T-helper 17 cell (primary cell): ENCODE measurements at places on chromosomes 13 and 19. TPM values are rescaled to one million over a fixed set of nuclear protein-coding genes. Genes with fewer than 3 reads are reported as not detected.
A peak's percentile ranks its signal among the peaks of the same experiment; 100 is the strongest.

GRCh38 chr19:41657157-41657556, 30.3 kb upstream of the CEACAM4 start:
- no peaks in the 10 kb centered on the region for H3K4me1 ChIP-seq
- H3K36me3 ChIP-seq: peaks cover 6% of the 10 kb centered on the region
- H3K27ac ChIP-seq: peak overlapping the region; percentile 72
- no peak for DNase-seq
- H3K4me3 ChIP-seq: peak overlapping the region; percentile 49
- H3K27me3 ChIP-seq: no peaks in the 10 kb centered on the region

DNA sequence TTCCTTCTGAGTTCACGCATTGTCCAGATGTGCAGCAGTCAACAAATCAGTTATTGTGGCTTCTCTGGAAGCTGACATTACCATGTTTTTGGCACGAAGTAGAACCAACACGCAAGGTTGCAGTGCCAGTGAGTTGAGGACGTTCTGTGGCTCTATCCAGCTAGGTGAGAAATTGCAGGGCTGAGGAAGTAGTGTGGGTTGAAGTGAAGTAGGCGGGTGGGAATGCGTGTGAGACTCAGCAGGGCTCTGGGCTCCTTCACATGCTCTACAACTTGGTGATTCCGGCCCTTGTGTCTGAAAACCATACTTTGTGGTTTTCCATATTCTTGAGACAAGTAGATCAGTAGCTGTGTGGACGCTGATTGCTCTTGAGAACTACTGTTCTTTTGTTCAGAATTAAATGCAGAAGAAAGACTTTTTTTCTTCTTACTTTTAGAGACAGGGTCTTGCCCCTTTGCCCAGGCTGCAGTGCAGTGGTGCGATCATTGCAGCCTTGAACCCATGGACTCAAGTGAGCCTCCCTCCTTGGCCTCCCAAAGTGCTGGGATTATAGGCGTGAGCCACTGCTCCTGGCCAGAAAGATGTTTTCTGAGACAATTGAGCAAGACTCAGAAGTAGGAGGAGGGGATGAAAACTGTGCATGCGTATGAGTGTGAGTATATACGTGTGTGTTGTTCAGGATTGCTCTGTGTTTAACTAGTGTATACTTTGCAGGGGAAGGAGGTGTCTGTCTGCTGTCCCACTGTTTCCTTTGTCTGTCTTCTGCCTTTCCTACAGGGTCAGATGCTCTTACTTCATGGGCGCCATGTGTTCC, 46.2 kb downstream of the GATAD2A start:
- H3K4me3 ChIP-seq: peak overlapping the region; percentile 65
- no peak for DNase-seq
- no peaks in the 10 kb centered on the region for H3K27me3 ChIP-seq
- H3K27ac ChIP-seq: peak overlapping the region; percentile 90
- H3K4me1 ChIP-seq: peaks cover 35% of the 10 kb centered on the region

DNA sequence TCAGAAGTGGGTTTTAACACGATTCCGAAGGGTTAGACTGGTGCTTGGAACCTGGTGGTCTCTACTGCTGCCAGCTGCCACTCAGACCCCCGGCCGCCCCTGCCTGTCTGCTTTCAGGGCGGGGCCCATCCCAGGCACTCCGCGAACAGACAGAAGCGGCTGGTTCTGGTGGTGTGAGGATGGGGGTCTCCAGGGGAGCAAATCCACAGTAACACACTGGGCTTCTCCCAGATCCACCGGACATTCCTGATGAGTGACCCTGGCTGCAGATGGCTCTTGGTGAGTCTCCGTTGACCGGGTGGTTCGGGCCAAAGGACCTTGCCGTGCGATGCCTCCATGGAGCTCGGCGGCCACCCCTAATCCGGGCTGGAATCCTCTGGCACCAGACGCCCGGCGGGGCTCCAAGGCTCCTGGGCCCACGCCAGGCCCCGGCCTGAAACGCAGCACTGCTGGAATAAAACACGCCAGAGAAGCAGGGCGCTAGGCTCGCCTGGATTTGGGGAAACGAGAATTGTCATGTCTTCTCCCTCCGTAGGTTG, 2.1 kb upstream of the PTBP1 start:
- DNase-seq: no peak
- H3K4me1 ChIP-seq: peaks cover 19% of the 10 kb centered on the region
- H3K27me3 ChIP-seq: no peaks in the 10 kb centered on the region
- no peak overlapping the region for H3K4me3 ChIP-seq

DNA sequence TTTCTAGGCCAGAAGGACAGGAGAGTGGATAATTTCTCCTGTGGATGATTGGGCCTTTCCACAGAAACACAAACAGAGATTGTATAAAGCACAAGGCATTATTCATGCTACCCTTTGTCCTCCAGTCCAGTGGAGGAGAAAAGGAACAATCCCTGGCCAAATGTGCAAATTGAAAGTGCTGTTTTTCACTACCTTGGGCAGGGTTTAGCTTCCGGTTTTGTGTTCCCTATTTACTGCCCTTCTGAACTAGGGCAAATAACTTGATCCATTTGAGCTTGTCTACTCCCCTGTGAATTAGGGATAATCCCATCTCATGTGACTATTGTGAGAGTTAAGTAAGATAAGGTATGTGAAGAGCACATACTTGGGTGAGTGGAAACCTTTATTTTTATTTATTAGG, 13.3 kb downstream of the PDX1 start:
- H3K36me3 ChIP-seq: peaks cover under 1% of the 10 kb centered on the region
- no peak overlapping the region for H3K27ac ChIP-seq
- no peak for DNase-seq
- H3K4me1 ChIP-seq: peaks cover under 1% of the 10 kb centered on the region
- no peak overlapping the region for H3K4me3 ChIP-seq
- peaks cover 53% of the 10 kb centered on the region for H3K27me3 ChIP-seq

- no peaks in the 10 kb centered on the region for H3K27me3 ChIP-seq
- H3K4me3 ChIP-seq: no peak overlapping the region
- peaks cover 3% of the 10 kb centered on the region for H3K36me3 ChIP-seq
- DNase-seq: no peak
- peaks cover 30% of the 10 kb centered on the region for H3K4me1 ChIP-seq
Observed at GRCh38 chr19:40360020-40360707, 11.7 kb downstream of the PLD3 start.

- no peaks in the 10 kb centered on the region for H3K36me3 ChIP-seq
- no peak for DNase-seq
- H3K4me3 ChIP-seq: no peak overlapping the region
- H3K27me3 ChIP-seq: no peaks in the 10 kb centered on the region
- H3K27ac ChIP-seq: no peak overlapping the region
Observed at GRCh38 chr19:5018224-5019015, 49.5 kb downstream of the KDM4B start.

DNA sequence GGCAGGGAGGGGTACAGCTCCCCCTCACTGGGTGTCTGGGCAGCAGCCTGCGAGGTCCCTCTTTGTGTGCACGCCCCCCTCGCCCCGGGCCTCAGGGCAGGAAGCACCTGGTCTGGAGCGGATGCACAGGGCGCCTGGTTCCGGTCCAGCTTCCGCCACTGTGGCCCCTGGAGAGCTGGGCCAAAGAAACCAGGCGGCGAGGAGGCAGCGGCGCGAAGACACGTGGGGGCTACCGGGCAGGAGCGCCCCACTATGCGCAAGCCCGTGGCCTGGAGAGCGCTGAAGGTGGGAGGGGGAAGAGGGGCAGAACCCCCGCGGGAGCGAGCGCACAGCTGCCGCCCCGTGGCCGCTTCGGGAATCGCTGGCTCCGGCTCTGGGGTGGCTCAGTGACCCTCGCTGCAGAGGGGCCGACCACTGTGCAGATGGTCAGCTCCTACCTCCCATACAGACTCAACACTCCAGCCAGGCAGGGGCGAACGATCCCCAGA, 1.7 kb upstream of the LYL1 start:
- peak; percentile 48 for DNase-seq
- H3K4me3 ChIP-seq: peak overlapping the region; percentile 92
- peaks cover 22% of the 10 kb centered on the region for H3K4me1 ChIP-seq
- no peaks in the 10 kb centered on the region for H3K27me3 ChIP-seq
- H3K36me3 ChIP-seq: no peaks in the 10 kb centered on the region

DNA sequence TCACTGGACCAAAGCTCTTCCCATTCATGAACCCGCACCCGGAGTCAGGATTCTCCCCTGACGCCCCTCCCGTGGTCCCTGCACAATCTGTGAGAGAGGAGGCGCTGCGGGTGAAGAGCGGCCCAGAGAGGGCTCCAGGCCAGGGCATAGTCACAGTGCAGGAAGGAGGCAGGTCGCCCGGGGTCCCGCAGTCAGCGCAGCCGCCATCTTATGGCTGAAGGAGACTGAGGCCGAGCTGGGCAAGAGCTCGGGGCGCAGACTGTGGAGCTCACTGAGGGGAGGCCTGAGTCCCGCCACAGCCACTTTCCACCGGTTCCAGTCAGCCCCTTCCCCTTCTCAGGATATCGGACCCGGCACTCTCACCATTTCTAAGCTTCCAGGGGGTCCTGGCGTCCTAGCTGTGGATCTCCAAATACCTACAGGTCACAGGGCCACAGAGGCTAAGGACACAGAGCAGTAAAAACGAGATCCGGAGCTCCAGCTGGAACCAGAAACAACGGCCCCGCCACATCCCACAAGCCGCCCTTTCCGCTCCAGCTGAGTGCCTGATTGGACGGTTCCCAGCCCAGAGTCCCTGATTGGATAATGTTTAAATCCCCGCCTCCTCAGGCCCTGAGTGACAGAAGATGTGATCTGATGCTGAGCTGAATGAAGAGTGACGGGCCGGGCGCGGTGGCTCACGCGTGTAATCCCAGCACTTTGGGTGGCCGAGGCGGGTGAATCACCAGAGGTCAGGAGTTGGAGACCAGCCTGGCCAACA, at the start of gene ZNF99:
Gene ZNF99, minus strand, starts transcription at position 501 of the 760 bp plus-strand sequence. Its CDS starts 135 bp downstream, at position 366.
- no peak within 1 kb of the TSS for H3K27ac ChIP-seq
- DNase-seq: no peak
- H3K4me1 ChIP-seq: no peaks in the 10 kb centered on the region
- H3K27me3 ChIP-seq: no peaks in the 10 kb centered on the region
- H3K4me3 ChIP-seq: no peak within 1 kb of the TSS

- H3K27ac ChIP-seq: no peak overlapping the region
- no peaks in the 10 kb centered on the region for H3K4me1 ChIP-seq
- no peak overlapping the region for H3K4me3 ChIP-seq
- no peak for DNase-seq
Observed at GRCh38 chr13:53058065-53058679, 29.6 kb downstream of the OLFM4 start.

- H3K27ac ChIP-seq: no peak overlapping the region
- H3K27me3 ChIP-seq: no peaks in the 10 kb centered on the region
- H3K4me1 ChIP-seq: peaks cover 2% of the 10 kb centered on the region
- no peak overlapping the region for H3K4me3 ChIP-seq
Observed at GRCh38 chr19:32864318-32865007, 5.1 kb downstream of the SLC7A9 start.

DNA sequence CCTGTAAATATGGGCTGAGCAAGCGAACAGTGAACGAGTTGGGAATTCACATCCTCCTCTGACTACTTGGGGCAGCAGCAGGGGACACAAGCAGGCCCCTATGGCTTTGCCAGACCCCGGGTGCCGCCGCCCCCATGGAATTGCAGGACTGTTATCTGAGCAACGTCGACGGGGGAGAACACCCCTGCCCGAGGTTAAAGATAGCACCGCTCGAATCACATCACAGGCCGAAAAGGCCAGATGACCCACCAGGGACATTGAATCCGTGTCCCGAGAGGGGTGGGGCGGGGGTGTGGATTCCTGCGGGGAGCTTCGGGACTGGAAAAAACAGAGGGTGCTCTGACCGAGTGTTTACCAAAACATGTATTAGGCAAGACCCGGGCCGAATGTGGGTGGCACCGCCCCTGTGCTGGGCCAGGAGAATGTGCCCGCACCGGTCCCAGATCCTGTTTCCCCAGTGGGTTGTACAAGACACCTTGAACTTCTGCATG, 9.1 kb downstream of the FEM1A start:
- H3K27ac ChIP-seq: no peak overlapping the region
- H3K4me3 ChIP-seq: no peak overlapping the region
- DNase-seq: no peak
- peaks cover 7% of the 10 kb centered on the region for H3K4me1 ChIP-seq
- H3K36me3 ChIP-seq: peaks cover 3% of the 10 kb centered on the region

DNA sequence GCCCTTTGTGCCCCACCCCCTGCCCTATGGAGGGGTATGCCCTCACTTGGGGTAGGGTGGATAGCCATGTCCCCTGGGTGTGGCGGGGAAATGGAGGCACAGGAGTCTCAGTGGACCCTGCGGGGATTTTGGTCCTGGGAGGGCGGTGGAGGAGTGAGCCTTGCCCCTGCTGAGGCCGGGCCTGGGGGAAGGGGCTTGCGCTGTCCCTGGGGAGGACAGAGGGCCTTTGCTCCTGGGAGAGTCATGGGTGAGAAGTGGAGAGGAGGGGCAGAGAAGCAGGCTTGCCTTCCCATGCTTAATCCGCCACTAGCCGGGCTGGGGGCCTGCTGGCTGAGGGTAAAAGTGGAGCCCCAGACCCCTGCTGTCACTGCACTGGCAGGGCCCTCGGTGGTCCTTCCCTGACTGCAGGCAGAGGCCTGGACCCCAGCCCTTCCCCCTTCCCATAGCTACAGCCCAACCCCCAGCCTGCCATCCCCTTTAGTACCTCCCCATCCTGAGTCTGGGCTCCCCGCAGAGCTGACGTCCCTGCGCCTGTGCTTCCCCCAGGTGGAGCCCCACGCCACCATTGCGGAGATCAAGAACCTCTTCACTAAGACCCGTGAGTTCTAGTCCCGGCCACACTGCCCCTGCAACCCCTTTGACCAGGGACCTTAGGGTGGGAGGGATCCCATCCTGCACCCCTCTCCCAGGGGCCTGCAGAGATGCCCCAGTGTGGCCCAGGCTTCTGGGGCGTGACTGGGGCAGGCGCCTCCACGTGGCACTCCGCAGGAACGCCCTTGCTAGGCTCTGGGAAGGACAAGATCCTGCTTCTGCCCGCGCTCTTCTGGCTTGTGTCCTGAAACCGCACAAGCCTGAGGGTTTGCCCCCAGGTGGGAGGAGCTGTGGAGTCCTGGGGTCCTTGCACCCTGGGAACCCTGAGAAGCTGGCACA, 8.9 kb downstream of the NDUFB7 start:
- H3K27ac ChIP-seq: peak overlapping the region; percentile 9
- H3K36me3 ChIP-seq: no peaks in the 10 kb centered on the region
- H3K4me3 ChIP-seq: no peak overlapping the region
- no peaks in the 10 kb centered on the region for H3K27me3 ChIP-seq
- DNase-seq: no peak
- H3K4me1 ChIP-seq: peaks cover 23% of the 10 kb centered on the region

GRCh38 chr19:18107235-18107634, 9.7 kb downstream of the MAST3 start:
- H3K27ac ChIP-seq: no peak overlapping the region
- no peak for DNase-seq
- no peaks in the 10 kb centered on the region for H3K27me3 ChIP-seq
- H3K4me3 ChIP-seq: peak overlapping the region; percentile 57

- H3K36me3 ChIP-seq: no peaks in the 10 kb centered on the region
- H3K27ac ChIP-seq: no peak overlapping the region
- no peak overlapping the region for H3K4me3 ChIP-seq
- DNase-seq: no peak
Observed at GRCh38 chr13:72141855-72142519, 275.0 kb upstream of the DACH1 start.

Gene MEGF8
- 4.6 TPM for total RNA-seq

Gene LIM2
- not detected for total RNA-seq

Gene AZU1
- total RNA-seq: 0.90 TPM

Gene DKKL1
- not detected for total RNA-seq

Gene ZNF793
- total RNA-seq: 5.4 TPM

Gene KLK11
- total RNA-seq: not detected

Gene CGB1
- total RNA-seq: not detected

Gene C13orf42
- total RNA-seq: not detected

Gene FGF22
- 0.68 TPM for total RNA-seq

Gene LAIR2
- total RNA-seq: 1.7 TPM

Gene APOC1
- total RNA-seq: not detected

Gene PCDH9
- total RNA-seq: 0.67 TPM

Gene PDE4C
- 0.31 TPM for total RNA-seq

Gene FCER2
- total RNA-seq: not detected
